ENCODE measurements at places on chromosomes 2 and 18. TPM values are rescaled to one million over a fixed set of nuclear protein-coding genes. Genes with fewer than 3 reads are reported as not detected.

ASPRV1 gene
- 0.51 TPM for polyA plus RNA-seq

ATP6V1B1 gene
- polyA plus RNA-seq = not detected

DAPL1 gene
- not detected for polyA plus RNA-seq

GRCh38 chr2:29490045-29490444 is 374.8 kb downstream of the CLIP4 start:
- no peak overlapping the region for H3K27ac ChIP-seq
- no peaks in the 10 kb centered on the region for H3K27me3 ChIP-seq
- H3K36me3 ChIP-seq = no peaks in the 10 kb centered on the region
- no peak for DNase-seq

- H3K27ac ChIP-seq = no peak overlapping the region
- no peak overlapping the region for H3K4me3 ChIP-seq
- no peaks in the 10 kb centered on the region for H3K36me3 ChIP-seq
- H3K27me3 ChIP-seq = no peaks in the 10 kb centered on the region
- H3K4me1 ChIP-seq = no peaks in the 10 kb centered on the region
Observed at GRCh38 chr18:31103423-31103822, 1.2 kb upstream of the DSC2 start.

- H3K27me3 ChIP-seq = no peaks in the 10 kb centered on the region
- DNase-seq = no peak
- H3K4me3 ChIP-seq = no peak overlapping the region
- H3K27ac ChIP-seq = no peak overlapping the region
- H3K36me3 ChIP-seq = no peaks in the 10 kb centered on the region
Observed at GRCh38 chr2:225937625-225938187, 538.2 kb downstream of the NYAP2 start.

DNA sequence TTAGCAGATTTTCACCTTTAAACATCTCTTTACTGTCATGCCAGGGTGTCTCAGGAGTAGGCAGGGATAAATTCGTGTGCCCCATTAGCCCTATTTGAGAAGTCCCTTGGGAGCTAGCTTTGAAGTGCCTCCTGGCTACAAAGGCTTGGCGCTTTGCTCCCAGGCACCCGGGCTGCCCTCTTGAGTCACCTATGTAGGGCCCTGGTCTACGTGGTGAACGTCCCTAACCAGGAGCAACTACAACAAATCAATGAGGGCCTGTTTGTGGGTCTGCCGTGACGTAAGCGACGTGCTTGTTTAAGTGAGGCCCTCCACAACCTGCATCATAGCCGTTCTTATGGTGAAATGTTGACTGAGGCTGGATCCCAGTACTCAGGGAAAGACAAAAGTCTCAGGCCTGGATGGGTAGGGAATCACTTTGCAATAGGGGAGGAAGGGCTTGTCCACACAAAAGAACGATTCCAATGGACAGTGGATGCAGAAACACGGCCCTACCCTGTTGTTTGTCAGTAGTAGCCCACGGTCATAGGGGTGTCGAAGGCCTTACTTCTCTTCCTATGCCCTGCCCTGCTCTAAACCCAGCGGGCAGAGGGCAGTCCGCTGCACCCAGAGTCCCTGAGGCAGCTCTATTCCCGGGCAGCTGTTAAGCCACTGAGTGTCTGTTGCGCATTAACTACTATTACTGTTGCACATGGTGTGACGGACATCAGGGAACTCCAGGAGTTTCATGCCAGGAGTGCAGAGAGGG is 93.9 kb downstream of the INHBB start:
- no peaks in the 10 kb centered on the region for H3K4me1 ChIP-seq
- H3K36me3 ChIP-seq = no peaks in the 10 kb centered on the region
- DNase-seq = no peak
- H3K4me3 ChIP-seq = no peak overlapping the region
